NCI-H1092 treated with DMSO at 0.1 percent for 48 hours (cell line): ENCODE measurements at places on chromosomes 6 and 20.

- DNase-seq, result no peak
These were observed 34.0 kb downstream of the ELOVL4 start for GRCh38 chr6:79913369-79913768.

- DNase-seq, result no peak
These were observed 39.7 kb upstream of the TMEM170B start for GRCh38 chr6:11497881-11498280.

GRCh38 chr6:135953818-135954217, 102.3 kb downstream of the PDE7B start:
- DNase-seq, result no peak

GRCh38 chr6:45921691-45922281, 93.9 kb downstream of the CLIC5 start:
- no peak for DNase-seq

- DNase-seq, result no peak
These were observed 122.4 kb upstream of the EXOC2 start for GRCh38 chr6:815348-815738.

DNA sequence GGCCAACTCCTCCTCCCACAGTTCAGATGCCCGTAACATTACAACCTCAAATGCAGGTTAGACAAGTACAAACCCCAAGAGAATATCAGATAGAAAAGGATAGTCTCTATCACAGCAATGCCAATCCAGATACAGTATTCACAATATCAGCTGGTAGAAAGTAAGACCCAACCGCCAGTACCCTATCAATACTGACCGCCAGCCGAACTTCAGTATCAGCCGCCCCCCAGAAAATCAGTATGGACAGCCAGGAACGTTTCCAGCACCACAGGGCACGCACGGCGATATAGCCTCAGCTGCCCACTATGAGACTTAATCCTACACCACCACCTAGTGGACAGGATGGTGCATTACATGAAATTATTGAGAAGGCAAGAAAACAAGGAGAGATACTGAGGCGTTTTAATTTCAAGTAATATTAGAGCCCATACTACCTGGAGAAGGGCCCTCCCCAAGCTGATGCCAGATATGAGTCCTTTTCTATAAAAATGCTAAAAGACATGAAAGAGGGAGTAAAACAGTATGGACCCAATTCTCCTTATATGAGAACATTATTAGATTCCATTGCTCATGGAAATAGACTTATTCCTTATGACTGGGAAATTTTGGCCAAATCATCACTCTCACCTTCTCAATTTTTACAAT, 17.6 kb upstream of the EIF2S2 start:
- peak; percentile 62 for DNase-seq

DNA sequence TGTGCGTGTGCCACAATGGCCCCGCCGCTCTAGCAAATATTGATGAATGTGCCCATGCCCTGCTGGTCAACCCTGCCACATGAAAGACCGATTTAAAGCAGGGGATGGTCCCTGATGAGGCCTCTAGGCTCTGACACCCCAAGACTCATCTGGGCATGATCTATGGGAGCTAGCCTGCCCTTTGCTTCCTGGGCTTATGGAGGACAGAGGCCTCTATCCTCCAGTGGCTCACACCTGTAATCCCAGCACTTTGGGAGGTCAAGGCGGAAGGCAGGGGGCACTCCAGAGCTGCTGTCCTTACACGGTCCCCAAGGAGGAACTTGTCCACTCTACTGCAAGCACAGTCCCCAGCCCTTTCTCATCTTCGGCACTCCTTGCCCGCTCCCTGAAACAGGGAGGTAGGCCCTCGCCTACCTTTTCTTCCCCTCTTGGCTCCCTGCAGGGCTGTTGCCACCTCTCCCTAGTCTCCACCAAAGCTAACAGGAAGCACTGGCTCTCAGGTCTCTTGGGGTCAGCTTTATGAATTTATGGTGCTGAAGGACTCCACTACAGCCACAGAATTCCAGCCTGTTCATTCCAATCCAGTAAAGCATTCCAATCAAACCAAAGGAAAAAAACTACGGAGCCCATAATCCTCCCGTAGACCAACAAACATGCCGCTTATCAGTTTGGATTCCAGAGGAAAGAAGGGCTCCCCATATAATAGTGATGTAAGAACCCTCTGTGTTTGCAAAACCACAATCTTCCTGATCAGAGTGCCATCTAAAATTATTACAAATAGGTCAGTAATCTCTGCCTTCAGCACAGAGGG, 48.7 kb upstream of the FOXQ1 start:
- no peak for DNase-seq

GRCh38 chr20:50216543-50217206, 26.0 kb downstream of the CEBPB start:
- no peak for DNase-seq
